ENCODE measurements at places on chromosomes 2 and 18.

DNA sequence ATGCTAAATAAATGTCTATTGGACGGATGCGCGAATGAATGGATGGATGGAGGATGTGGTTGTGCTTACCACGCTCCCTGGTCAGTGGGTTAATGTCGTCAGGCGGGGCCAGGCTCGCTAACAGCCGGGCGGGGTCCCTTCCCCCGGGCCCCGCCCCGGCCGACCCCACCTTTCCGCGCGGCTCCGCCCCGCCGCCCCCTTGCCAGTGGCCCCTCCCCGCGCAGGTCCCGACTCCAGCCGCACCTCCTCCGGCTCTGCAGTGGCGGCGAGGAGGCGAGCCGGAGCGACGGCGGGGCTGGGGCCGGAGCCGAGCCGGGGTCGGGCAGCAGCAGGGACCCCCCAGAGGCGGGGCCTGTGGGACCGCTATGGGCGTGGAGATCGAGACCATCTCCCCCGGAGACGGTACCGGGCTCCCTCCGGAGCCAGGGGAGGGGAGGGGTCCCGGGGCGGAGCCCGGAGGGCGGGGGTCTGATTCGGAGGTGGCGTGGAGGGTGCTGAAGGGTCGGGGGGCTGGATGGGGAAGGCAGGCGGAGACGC, at the start of gene FKBP1B:
Gene FKBP1B, plus strand, starts transcription at position 257 of the 537 bp plus-strand sequence. Its CDS starts 109 bp downstream, at position 366.
- DNase-seq, result no peak

DNA sequence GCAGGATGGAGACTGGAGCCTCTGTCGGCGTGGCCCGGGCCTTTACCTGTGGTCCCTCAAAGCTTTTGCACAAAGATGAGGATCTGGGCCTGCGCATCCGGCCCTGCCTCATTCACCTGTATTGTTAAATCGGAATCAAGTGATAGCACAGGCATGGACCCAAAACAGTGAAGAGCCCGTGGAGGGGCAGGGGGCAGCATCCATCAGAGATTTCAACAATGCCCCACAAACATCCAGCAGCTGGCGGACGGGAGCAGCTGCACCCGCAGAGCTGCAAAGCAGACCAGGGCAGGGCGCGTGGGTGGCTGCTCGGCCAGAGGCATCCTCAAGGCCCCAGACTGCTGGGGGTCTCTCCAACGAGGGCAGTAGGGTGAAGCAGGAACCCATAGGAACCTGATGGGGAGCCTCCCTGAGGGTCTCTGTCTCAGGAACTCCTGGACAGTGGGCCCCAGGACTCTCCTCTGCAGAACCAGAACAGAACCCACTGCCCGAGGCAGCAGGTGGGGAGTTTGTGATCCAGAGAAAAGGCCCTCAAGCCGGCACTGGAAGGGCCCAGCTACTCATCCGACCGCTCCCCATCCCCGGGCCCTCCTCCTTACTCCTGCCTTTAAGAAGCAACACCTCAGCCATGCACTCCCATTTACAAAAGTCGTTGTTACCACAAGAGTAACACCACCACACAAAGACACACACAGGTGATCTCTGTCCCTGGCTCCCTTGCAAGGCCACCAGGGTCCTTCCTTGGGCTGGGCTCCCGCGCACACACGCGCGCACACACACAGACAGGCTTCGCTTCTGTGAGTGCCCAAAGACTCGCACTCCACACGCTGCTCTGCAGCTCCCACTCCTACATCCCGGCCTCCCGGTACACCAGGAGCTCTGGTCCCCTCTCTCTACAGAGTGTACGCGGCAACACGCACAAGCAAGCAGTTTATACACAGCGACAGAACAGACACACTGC, 28.8 kb downstream of the HDAC4 start:
- DNase-seq, result no peak

DNA sequence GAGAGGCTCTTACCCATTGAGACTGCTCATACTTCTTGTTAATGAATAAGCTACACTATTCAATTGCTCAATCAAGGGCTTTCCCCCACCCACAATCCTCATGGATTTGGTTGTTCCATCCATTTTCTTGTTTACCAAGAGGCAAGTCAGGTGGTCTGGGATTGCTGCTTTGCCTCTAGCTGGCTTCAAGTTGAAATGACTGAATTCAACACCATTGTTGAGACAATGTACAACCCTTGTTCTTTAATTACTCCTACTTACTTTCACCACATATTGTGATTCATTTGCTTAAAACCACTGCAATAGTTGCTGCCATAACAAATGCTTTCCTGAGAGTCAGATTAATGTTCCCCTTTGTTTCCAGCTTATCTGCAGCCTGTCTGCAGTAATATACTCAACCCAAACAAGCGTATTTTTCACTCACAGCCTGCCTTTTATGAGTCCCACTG, 532.2 kb downstream of the RIT2 start:
- no peak for DNase-seq

GRCh38 chr2:118878531-118879149, 31.2 kb upstream of the EN1 start:
- no peak for DNase-seq

DNA sequence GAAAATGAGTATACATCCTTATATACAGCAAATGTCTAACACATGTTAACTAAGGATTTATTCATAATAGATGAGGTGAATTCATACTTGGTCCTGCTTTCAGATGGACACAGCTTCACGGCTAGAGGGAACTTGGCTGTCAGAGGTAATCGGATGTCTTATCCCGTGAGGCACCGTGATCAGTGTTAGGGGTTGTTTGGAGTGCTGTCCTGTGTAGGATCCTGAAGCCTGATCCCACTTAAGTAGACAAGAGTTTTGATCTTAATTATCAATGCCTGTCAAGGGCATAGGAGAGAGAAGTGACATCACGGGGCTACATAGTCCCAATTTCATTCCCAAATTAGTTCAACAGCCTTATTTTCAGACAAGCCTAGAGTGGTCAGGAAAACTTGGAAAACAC, 204.6 kb downstream of the RNF144A start:
- no peak for DNase-seq

DNA sequence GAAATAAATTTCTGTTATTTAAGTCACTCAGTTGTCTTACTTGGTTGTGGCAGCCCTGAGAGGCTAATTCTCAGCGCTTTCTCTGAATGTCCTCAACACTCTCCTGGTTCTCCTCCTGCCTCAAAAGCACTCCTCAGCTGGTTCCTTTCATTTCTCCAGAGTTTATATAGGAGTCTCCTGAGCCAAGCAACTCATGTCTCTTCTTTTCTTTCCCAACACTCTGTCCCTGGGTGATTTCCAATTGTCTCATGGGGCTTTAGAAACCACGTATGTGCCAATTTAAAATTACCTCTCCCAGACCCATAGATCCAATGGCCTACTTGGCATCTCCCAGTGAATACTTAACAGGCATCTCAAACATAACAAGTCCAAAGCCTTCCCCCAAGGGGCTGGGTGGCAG, 184.3 kb downstream of the TTC32 start:
- no peak for DNase-seq

DNA sequence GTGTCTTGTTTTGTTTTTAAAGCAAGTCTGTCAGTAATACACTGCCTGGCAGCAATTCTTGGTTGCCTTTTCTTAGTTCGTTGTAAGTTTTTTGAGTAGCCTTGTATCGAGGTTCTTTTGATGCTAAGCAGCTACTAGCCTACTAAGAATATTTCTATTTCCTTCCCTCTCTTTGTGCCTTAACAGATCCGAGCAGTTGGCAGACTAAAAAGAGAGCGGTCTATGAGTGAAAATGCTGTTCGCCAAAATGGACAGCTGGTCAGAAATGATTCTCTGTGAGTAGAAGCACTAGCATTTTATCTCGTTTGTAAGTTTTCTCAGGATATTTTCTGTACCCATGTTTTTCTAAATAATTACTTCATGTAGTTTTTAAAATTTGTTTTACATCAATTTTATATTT, 15.1 kb downstream of the MFF start:
- DNase-seq, result no peak

- no peak for DNase-seq
These were observed 59.6 kb downstream of the PKDCC start for GRCh38 chr2:42107249-42108042.

DNA sequence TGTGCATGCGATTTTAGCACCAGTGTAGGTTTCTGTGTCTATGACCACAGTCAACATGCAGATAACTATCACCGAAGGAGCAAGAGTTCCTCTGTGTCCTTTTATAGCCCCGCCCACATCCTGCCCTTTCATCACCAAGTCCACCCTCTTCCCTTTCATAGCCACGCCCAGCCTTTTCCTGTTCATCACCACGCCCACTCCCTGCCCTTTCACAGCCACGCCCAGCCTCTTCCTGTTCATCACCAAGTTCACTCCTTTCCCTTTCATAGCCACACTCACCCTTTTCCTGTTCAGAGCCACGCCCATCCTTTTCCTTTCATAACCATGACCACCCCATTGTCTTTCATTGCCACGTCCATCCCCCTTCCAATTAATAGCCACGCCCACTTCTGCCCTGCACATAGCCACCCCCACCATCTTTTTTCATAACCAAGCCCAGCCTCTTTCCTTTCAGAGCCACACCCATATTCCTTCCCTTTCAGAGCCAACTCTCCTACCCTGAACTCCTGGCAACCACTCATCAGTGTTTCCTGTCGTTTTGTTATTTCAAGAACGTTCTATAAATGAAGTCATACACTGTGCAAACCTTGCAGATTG, 273.9 kb downstream of the MYT1L start:
- peak; percentile 18 for DNase-seq

DNA sequence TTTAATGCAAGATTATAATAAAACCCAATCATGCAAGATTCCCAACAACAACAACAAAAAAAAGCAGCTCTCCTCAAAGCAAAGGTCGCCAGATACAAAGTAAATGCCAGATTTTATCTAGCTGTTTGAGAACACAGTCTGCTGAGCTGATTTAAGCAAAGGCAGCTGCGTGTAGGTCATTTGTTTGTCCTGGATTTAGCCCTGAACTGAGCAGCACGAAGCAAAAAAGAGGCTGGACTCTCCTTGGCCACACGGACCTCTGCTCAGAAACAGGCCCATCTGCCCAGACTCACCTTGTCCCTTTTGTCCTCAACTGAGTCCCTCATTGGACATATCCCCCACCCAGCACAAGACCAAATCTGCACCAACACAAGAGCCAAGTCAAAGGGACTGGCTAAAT, 91.5 kb downstream of the PID1 start:
- DNase-seq, result no peak

- no peak for DNase-seq
These were observed 23.9 kb downstream of the PECR start for GRCh38 chr2:216057688-216058193.

DNA sequence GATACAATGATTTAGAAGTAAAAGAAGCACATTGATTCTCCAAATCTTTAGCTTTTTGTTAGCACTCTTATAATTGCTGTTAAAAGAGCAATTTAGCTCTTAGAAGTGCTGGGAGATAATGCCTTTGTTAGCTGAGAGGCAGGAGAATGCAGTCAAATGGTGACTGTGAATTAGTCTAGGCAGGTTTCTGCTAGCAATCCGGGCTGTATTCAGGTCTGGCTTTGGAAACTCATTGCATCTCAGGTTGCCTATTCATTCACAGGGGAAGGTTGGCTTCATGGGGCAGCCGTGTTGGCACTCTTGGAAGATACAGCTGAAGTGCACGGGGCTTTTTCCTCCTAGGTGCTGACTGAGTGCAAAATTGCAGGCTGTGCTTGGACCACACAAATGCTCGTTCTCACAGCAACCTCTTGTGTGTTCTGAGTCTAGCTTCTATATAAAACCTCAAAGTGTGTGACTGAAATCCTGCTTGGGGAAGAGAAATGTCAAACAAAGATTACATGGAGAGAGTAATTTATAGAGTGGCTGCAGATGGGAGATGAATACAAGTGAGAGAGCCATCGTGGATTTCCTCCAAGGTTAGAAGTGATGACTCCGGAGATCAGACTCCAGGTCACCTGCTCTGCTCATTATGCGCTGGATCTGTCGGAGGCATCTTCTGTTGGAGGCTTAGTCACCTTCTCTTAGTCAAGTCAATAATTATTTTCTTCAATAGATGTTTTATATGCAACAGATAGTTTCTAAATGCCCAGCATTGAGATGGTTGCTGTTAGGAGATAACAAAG, 167.8 kb downstream of the PMAIP1 start:
- DNase-seq, result no peak

GRCh38 chr2:101296371-101296770, 12.1 kb downstream of the RNF149 start:
- no peak for DNase-seq

- no peak for DNase-seq
These were observed 27.1 kb downstream of the SH2D6 start for GRCh38 chr2:85445316-85446295.

DNA sequence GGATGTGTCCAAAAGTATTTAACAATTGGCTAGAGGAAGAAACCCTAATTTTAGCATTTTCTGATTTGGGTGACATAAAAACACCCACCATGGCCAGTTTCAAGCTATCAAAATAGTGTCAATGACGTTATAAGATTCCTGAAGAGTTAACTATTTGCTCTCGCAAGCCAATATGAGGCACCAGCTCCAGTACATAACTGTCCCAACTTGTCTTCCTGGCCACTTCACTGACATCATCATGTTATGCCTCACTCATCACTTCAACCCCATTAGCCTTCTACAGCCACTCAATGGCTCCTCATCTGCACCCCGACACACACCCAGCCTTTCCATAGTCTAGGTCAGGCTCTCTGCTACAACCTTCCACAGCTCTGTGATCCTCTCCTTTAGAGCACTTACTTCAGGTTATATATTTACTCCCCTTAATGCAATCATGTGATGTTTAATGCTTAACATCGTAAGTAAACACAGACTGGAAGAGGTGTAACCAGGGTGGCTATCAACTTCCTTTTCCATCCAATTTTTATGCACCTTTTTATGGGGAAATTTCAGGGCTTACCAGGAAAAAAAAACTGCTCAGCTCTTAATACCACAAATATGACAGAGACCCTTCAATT, 158.7 kb downstream of the VWC2L start:
- no peak for DNase-seq

DNA sequence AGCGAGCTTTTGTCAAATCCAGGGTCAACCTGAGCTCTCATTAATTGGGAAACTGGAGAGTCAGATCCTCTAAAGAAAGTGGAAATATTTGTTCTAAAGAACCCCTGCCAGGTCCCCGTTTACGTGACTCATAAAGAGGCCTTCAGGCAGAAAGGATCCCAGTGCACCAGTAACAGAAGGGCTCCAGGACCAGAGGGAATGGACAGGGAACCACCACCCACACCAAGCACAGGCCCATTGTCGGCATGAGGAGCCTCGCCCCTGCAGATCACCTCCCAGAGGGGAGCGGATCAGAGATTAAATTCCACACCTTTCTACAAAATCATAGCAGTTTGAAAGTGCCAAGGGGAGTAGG, 16.4 kb upstream of the C1QL2 start:
- DNase-seq, result no peak

- no peak for DNase-seq
These were observed 40.7 kb downstream of the POMC start for GRCh38 chr2:25127646-25128045.
